PC-3 (cell line): ENCODE measurements at places on chromosomes 11 and 22.
A peak's percentile ranks its signal among the peaks of the same experiment; 100 is the strongest.

DNA sequence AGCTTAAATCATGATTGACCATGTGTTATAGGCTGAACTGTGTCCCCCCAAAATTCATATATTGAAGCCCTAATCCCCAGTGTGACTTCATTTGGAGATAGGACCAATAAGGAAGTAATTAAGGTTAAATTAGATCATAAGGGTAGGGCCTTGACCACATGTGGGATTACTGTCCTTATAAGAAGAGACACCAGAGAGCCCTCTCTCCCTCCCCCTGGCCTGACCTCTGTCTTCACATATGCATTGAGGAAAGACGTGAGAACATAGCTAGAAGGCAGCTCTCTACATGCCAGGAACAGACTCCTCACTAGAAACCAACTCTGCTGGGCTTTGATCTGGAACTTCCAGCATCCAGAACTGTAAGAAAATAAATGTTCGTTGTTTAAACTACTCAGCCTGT lies 13.6 kb upstream of the NUP50 start:
- DNase-seq = no peak

- DNase-seq = no peak
Observed at GRCh38 chr22:26762503-26763472, 105.4 kb downstream of the MIAT start.

GRCh38 chr22:38871360-38872171 lies 450 bp downstream of the CBX6 start:
- DNase-seq = no peak

DNA sequence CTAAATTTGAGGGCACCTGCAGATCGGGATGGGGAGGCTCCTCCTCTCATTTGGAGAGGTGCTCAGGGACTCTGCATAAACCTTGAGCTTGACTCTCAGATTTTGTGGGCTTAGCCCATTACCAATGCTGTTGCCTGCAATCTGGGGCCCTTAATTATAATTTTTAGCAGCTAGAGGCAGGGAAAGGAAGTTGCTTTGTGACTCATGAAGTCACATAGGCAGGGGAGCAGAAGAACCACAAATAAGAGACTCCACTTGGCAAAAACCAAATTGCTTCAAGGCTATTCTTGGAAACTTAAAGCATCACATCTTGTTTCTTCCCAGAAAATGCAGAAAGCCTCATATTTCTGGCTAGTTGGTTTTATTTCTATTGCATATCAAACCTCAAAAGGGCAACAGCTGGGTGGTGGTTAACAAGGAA lies 46.9 kb downstream of the MICAL2 start:
- DNase-seq = peak; percentile 11

GRCh38 chr11:44876906-44877305 lies 73.8 kb downstream of the TP53I11 start:
- DNase-seq = no peak

GRCh38 chr11:103536335-103536722 lies 427.1 kb downstream of the DYNC2H1 start:
- DNase-seq = no peak

DNA sequence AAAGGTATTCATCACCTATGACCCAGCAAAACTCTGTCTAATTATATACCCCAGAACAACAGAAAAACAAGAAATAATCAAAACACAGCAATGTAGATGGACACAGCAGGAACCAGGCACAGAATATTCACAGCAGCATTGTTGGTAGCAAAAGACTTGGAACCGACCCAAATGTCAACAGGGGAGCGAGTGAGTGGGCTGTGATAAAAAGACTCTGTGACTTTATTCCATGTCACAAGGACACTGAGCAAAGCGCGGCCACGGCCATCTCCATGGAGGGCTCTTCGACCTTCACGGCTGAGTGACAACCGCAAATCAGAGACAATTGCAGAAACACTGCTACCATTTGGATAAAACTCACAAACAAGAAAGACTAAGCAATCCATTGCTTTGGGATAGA lies 1373.1 kb downstream of the TBC1D22A start:
- DNase-seq = no peak

GRCh38 chr22:24055283-24055682 lies 44.2 kb downstream of the CABIN1 start:
- DNase-seq = no peak

- DNase-seq = peak; percentile 77
Observed at GRCh38 chr11:9280655-9281301, 15.6 kb upstream of the DENND5A start.

- peak; percentile 17 for DNase-seq
Observed at GRCh38 chr11:13108416-13108815, 99.3 kb downstream of the RASSF10 start.

GRCh38 chr11:106695506-106695905 lies 322.8 kb downstream of the GUCY1A2 start:
- DNase-seq = peak; percentile 12

GRCh38 chr22:22171357-22172218 lies 73.0 kb upstream of the VPREB1 start:
- peak; percentile 44 for DNase-seq

DNA sequence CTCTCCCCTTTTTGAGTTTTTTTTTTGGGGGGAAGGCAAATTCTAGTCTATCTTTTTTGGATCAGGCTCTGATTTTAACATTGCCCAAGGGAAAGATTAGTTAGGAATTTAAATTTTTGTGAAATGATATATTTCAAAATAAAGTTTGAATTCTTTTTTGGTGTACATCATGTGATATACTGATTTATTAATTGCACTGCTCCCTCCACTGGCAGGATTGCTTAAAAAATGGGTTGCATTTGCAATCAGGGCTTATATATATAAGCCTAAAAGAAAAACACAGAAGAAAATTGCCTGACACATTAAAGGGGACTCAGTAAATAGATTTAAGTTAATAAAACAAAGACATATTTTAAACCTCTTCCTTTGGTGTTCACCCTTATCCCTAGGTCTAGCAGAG lies 1.2 kb downstream of the DYNC2H1 start:
- DNase-seq = peak; percentile 60

DNA sequence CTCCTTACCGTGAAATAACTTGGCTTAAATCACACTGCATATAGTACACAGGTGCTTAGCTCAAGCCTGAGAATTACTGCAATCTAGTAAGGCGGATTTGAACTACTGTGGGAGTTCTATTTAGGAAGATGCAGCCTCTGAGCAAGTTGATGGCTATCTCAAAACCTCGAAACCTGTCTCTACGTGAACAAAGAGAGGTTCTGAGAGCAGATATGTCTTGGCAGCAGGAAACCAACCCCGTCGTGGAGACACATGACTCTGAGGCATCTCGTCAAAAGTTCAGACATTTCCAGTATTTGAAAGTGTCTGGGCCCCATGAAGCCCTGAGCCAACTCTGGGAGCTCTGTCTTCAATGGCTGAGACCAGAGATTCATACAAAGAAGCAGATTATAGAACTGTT lies 5.9 kb downstream of the ZNF215 start:
- no peak for DNase-seq

DNA sequence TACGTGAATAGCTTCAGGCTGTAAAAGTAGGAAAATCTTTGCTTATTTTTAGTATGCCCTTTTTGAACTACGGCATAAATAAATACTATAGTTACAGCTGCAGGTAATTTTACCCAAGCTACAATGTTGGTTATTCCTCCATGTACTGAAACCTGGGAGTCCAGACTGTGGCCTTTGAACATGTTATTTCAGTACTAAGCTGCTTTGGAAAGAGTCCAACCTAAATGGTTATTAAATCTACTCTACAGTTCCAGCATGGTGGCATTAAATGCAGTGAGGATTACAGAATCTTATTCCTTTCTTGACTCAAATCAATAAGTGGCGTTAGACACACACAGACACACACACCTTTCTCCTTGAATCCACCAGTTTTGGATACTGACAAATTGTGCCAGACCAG lies 165.1 kb downstream of the MSANTD4 start:
- DNase-seq = no peak

- DNase-seq = peak; percentile 4
Observed at GRCh38 chr11:37907436-37908218, 1309.6 kb upstream of the RAG2 start.

DNA sequence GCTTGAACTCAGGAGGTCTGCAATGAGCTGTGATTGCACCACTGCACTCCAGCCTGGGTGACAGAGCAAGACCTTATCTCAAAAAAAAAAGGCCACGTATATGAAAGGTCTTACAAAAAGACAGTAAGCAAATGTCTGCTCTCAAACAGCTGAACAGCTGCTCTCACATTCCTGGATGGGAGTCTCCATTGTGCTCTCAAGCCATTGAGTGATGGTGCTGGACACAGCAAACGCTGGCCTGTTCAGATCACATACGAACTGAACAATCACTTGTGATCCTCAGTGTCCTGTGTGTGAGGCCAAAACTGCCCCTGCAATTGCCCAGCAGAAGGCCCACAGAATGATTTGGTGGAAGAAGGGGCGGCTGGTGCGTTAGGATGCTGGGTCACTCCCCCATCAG lies 34.4 kb upstream of the YWHAH start:
- DNase-seq = no peak

DNA sequence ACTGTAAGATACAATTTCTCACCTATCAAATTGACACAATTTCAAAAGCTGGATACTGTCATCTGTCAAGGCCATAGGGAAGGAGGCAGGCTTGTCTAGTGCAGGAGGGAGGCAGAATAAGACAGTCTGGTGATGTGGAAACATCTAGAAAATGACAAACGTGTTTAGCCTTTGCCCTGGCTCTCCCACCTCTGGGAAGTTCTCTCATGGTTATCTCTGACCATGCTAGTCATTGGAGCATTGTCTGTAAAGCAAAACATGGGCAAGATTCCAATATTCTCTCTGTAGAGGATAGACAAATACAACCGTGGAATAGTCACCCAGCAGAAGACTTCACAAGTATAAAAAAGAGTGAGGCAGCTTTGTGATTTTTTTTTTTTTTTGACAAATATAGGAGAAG lies 9.1 kb upstream of the SERHL2 start:
- DNase-seq = no peak

DNA sequence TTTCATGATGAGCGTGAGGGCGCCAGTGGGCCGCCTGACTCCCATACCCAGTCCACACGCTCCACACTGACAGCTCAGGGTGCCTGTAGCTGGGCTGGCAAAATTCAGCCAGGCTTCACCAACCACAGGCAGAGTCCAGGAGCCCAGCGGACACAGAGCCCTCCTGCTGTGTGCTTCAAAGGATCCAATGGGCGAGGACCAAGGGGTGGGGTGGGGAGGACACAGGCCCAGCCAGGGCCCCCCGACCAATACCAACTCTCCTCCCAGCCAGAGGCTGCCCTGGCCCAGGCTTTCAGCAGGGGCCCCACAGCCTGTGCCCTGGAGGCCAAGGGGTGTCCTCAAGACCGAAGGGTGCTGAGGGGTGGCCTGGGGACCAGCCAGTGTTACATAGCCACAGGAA lies 336.1 kb downstream of the CTTN start:
- DNase-seq = no peak
